Activated T-cell treated with anti-CD3 and anti-CD28 coated beads for 1 hour (primary cell): ENCODE measurements at places on chromosomes 13 and 19.
A peak's percentile ranks its signal among the peaks of the same experiment; 100 is the strongest.

DNA sequence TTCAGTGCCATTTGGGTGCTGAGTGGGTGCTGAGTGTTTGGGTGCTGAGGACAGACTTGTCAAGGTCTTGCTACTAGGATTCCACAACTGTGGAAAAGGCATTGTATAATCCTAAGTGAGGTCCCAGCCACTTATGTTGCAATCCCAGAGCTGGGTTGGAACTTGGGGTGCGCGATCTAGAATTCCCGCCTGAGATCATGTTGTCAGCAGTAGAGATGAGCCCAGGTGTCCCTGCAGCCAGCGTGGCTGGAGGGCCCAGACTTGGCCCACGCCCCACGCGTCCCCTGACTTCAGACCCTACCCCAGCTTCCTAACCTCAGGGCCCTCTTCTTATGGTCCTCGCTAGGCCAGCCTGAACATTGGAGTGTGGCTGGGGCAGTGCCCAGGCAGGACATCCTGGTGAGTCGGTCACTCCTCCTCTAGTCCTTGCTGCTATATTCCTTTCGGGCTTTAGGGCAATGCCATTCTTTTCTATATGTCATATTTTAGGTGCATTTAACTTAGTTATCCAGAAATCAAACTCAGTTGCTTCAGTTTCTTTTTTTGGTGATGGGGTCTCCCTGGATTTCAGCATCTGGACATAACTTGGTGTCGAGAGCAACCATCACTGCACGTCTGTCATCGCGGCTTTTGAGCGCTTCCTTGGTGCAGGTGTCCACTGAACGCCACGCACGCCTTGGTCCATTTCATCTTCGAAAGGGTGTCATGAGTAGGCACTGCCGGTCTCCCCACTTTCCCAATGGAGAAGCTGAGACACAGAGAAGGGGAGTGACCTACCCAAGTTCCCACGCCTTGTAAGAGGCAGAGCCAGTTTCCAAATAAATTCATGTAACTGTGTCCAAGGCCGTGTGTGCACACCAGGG is 46.4 kb upstream of the F7 start:
- DNase-seq, result no peak

GRCh38 chr13:41271456-41272285 is 8.3 kb upstream of the MTRF1 start:
- DNase-seq, result no peak

GRCh38 chr13:21638319-21639282 is 32.3 kb upstream of the FGF9 start:
- DNase-seq, result peak; percentile 11

DNA sequence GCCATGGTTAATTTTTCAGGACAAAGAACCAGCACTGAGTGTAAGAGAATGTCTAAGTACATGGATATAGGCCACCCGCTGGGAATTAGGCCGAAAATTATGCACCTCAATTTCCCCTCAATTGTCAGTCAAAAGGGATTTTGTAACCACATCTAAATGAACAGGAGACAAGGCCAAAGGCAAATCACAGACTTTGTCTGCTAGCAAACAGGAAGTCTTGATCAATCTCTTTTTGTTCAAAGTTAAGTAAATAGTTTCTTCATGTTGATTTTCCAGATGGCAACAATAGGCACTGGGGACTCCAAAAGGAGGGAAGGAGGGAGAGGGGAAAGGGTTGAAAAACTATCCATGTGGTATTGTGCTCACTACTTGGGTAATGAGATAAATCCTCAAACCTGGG is 276.0 kb downstream of the COG6 start:
- no peak for DNase-seq

DNA sequence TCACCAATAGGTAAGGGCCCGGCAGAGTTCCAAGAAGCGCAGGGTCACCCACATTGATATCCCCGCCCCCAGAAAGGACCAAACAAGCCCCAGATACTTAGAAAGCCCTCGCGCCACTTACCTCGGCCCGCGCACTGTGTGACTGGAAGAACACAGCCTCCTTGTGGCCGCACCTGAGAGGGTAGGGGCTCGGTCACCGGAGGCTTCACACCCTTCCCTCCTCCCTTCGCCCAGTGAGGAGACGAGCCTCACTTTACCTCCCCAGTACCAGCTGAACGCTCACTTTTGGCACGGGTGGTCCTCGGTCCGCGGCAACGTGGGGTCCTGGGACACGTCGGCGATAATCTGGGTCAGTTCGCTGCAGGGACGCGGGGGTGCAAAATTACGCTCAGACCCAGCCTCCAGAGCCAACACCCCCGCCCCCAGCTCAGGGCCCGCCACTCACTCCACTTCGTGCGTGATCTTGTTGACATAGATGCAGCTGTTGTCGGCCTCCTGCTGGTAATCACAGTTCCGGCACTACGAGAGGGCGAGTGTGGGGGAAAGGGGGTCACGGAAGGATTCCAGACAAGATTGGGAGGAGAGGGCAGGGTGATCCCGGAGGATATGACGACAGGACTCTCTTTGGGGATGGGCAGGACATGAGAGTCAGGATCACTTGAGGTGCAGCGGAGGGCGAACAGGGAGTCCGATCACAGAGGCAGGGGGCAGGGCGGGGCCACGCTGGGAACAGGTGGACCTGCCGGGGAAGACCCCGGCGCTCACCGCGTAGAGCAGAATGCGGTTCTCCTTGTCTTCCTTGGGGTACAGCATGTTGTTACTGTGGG is 568 bp downstream of the POLR2I start:
- DNase-seq, result no peak

- DNase-seq, result no peak
Measured at GRCh38 chr13:42039457-42039945, 8.9 kb upstream of the DGKH start.

GRCh38 chr19:43132696-43133095 is 50.2 kb upstream of the PSG2 start:
- DNase-seq, result no peak

- no peak for DNase-seq
Measured at GRCh38 chr19:19485161-19485997, 30.0 kb downstream of the TSSK6 start.
